Kasumi-1 (cell line): ENCODE measurements at places on chromosomes 12 and 14.

DNA sequence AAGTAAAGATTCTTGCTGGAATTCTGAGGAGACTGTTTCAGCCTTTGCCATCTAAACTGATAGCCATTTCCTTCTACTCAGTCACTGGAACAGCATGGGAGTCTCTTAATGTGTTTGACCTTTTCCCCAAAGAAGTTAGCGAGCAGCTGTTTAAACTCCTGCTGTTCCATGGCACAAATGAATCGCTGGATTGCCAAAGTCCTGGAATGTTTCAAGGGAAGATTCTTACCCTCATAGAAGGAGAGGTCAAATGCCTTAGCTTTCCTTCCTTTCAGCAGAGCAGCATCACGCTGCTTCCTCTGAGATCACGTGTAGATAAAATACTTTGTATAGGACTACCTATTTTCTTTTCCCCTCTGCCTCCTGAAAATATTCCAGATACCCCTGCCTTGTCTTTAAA is 10.5 kb upstream of the NR2C1 start:
- DNase-seq, result no peak

DNA sequence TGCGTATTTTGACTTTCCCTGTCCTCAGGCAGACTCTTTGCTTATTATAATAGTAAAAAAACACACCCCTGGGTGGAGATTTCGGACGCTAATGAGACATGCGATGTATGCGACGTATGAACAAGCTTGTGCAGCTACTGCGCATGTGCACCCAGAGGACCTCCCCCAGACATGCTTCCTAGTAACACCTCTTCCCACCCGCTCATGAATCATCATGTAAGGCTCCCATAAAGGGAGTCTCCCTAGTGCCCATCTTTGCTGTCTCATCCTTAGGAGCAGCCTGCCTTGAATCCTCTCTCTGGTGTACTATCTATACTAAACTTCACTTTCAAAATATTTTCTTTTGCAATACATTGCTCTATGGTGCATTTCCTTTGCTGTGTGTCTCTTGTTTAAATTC is 210.1 kb downstream of the TMEM132D start:
- no peak for DNase-seq

DNA sequence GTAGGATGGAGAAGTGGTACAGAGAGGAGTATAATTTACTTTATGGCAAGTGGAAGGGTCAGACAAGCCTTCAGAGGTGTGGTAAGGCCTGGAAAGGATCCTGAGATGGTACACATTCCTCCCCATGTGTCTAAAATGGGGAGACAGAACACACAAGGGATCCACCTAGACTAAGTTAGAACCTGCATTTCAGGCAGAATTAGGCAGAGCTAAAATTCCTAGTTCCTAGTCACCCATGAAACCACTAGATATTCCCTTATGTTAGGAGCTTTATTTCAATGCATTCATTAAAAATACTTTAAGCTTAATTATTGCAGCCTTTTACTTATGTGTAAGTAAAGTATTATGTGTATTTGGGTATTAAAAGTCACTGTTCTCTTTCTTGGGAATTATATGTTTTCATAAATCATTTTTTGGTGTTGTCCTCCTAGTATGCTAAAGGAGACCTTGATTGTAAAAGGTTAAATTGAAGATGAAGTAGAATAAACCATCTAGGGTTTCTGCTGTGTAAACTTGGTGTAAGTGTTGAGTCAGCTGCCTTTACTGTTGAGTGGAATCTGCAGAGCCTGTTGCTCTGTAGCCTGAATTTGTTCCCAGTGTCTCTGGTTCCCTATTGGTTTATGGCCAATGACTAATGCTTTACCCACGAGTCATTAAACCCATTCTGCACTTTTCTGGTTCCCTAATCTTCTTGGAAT is 423.2 kb downstream of the ATP23 start:
- DNase-seq, result no peak

DNA sequence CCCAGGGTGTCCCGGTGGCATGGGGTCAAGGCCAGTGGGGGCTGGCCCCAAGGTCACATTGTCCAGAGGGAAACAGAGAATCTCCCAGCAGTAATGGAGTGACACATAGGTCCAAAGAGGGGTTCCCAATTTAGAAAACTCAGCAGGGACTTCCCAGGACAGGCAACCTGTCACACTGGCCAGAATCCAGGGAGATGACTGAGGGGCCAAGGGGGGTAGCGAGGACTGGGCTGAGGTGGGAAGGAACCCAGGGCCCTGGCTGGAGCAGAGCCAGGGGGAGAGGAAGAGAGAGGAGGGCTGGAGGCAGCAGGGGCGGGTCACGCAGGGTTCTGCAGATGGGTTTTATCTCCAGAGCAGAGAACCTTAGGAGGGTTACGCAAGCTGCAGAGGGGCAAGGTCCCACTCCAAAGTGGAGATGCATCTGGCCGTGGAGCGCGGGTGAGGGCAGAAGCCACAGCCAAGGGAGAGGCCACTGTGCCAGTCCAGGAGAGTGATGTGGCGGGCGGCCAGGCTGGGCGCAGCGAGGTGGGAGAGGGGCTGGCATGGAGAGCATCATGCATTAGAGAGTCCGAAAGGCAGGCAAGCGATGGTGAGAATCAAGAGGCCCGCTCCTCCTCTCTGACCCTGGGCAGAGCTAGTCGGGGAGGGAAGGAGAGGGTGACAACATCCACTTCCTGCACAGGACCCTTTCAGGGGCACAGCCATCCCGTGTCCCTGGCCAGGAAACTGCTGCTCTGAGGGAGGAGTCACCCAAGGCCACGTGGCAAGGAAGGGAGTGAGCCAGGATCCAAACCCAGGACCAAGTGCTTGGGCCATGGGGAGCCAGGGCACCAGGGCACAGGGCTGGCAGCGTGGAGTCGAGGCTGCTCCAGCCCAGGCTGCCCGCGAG is 29.0 kb downstream of the NCOR2 start:
- DNase-seq, result peak; percentile 57

GRCh38 chr12:252636-253035 is 10.0 kb downstream of the SLC6A13 start:
- no peak for DNase-seq

DNA sequence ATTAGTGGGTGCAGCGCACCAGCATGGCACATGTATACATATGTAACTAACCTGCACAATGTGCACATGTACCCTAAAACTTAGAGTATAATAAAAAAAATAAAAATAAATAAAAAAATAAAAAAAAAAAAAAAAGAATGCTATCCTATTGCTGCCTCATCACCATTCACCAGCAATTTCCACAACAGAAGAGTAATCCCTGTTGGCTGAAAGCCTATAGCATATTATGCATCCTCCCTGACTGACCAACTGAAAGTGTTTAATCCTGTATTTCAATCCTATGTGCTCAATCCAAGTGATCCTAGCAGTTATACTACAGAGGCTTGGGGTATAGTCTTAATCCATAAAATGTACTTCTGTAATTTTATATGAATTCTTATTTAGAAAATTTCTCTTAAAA is 18.5 kb downstream of the DICER1 start:
- DNase-seq, result no peak

- DNase-seq, result peak; percentile 73
Observed at GRCh38 chr12:121466794-121467637, 67.1 kb downstream of the RNF34 start.

- no peak for DNase-seq
Observed at GRCh38 chr12:132517740-132518100, 27.8 kb downstream of the FBRSL1 start.

- no peak for DNase-seq
Observed at GRCh38 chr12:117408161-117408791, 46.9 kb upstream of the NOS1 start.

GRCh38 chr14:50036211-50036610 is 80.2 kb downstream of the VCPKMT start:
- DNase-seq, result no peak

DNA sequence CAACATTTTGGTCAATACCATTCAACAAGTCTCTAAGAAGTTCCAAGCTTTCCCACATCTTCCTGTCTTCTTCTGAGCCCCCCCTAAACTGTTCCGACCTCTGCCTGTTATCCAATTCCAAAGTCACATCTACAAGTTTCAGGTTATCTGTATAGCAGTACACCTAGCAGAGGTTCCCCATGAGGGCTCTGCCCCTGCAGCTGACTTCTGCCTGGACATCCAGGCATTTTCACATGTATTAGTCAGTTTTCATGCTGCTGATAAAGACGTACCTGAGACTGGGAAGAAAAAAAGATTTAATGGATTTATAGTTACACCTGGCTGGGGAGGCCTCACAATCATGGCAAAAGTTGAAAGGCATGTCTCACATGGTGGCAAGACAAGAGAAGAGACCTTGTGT is 10.2 kb upstream of the PLA2G1B start:
- no peak for DNase-seq

DNA sequence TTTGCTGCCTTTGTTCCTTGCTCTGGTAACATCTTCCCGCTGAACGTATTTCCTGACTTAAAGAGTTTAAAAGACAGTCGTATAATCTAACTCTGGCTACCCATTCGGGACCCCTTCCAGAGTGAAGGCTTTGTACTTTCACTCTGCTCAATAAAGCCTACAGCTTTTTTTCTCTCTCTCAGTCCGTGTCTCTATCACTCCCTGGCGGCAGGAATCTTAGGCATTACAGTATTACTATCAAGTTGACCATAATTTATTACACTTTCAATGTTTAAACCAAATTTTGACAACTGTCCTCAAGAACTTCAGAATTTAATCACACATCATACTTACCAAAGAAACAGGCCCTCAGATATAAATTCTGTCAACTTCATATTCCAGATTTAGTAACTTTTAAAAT is 967.9 kb downstream of the FSCB start:
- DNase-seq, result no peak

DNA sequence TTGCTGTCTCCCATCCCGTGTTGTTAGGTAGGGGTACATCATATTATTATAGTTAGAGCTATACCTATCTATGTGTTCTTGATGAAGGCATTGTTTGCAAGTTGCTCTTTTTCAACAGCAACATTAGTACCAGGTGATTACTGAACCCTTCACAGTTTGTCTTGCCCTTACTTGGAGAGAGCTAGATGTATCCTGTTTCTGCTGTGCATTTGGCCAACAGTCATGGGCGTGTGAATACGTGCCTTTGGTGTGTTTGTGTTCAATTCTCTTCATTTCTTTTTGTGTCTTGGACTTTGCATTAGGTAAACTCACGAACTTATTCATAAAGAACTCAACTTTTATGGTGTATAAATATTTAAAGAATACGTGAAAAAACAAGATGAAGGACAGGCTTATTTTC is 14.3 kb downstream of the ARF6 start:
- DNase-seq, result no peak

- DNase-seq, result no peak
Observed at GRCh38 chr12:115691123-115691522, 586.4 kb downstream of the MED13L start.

DNA sequence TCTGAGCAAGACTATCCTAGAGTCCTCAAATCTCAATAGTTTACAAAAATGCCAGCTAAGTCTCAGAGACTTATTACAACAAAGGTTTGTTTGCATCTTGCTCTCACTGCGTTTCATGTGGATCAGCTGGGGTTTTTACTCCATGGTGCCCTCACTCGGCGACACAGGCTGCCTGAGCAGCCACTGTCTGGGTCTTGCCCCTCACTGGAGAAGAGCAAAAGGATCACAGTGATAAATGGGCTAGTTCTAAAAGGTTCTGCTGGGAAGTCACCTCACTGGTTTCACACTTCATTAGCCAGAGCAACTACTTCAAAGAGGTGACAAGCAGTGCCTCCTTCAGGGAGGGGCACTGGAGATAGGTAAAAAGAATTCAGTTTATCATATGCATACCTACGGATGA is 392.0 kb downstream of the RPL10L start:
- no peak for DNase-seq

- DNase-seq, result no peak
Observed at GRCh38 chr12:95882080-95882479, 23.3 kb downstream of the SNRPF start.

GRCh38 chr12:102950950-102951619 is 6.4 kb upstream of the ASCL1 start:
- no peak for DNase-seq

- DNase-seq, result no peak
Observed at GRCh38 chr12:1646569-1647284, 17.7 kb downstream of the WNT5B start.

- peak; percentile 84 for DNase-seq
Observed at GRCh38 chr12:93243689-93244513, 133.8 kb upstream of the NUDT4 start.

GRCh38 chr12:124379938-124380754 is 85.3 kb downstream of the RFLNA start:
- peak; percentile 80 for DNase-seq

DNA sequence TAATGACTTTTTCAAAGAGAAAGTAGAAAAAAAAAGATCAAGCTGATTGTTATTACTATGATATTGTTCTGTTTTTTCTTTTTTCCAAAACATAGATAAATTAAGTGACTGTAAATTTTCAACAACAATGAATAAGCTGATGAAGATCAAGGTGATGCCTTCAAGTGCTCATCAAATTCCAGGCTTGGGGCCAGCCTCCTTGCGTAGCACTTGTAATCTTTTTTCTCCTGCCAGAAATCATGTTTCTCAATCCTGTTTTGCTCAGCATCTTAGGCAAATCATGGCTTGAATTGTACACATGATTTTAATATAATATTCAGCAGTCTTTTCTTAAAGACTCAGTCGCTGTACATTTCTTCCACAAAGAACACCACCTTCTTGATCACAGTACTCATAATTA is 333.2 kb downstream of the NPAS3 start:
- DNase-seq, result no peak

DNA sequence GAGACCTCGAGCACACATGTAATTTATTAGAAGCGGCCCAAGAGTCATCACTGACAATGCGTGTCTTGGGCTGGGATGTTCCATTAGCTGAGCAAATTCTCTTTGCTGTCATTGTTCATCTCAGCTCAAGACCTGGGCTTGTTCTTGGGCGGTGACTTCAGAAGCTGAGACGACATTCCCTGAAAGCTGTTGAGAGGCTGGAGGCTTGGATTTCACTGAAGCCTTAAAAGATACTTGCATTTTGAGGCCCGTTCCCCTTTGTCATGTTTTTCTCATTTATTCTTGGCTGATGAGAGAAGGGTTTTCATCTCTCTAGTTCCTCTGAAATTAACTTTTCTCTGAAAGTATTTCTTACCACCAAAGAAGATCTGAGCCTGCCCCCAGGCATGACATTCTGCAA is 16.6 kb upstream of the SUSD6 start:
- DNase-seq, result no peak

- DNase-seq, result no peak
Observed at GRCh38 chr12:6534695-6534944, 303 bp downstream of the GAPDH start.

GRCh38 chr12:27297566-27297965 is 35.1 kb upstream of the BMAL2 start:
- no peak for DNase-seq

DNA sequence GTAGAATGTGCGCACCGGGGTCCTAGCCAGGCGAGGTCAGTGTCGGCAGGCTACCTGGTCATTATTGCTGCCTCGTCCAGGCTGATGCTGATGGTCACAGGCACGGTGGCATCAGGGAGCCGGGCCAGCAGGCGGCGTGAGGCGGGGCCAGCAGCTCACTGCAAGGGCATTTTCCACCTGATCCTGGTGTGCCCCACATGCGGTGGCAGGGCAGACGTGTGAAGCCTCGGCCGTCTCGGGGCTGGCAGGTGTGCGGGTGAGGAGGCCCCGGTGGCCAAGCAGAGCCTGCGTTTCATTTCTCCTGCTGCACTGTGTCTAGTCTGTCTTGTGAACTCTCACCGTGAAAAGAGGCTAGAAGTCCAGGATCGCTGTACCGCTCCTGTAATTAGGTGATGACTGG is 12.0 kb upstream of the AMN start:
- no peak for DNase-seq
